ENCODE measurements at places on chromosomes 13 and 19.

DNA sequence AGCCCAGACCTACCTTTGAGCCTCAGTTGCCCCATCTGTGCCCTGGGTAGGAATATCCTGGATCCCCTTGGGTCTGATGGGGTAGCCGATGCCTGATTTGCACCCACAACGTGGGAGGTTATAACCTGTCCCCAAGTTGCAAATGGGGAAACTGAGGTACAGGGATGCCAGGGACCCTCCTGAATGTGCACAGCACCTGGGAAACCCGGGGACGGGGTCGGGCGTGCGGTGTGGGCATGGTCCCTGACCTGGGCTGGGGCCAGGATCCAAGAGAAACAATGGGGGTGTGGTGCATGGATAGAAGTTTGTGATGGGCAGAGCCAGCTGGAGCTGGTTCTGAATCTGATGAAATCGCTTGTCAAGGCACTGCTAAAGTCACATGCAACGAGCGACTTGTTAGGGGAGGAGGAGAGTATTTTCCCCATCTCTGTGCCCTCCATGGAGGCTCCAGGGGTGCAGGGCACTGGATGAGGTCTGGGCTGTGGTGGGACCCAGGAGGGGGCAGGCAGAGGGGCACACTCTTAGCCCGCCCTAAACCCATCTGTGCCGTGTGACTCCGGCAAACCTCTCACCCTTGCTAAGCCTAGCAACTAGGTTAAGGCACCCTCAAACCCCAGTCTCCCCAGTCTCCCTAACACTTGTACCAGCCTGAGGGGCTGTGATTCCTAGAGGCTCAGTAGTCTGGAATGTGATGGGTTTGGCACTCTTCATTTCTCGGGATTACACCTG lies 749 bp downstream of the GDF15 start:
- DNase-seq: no peak

DNA sequence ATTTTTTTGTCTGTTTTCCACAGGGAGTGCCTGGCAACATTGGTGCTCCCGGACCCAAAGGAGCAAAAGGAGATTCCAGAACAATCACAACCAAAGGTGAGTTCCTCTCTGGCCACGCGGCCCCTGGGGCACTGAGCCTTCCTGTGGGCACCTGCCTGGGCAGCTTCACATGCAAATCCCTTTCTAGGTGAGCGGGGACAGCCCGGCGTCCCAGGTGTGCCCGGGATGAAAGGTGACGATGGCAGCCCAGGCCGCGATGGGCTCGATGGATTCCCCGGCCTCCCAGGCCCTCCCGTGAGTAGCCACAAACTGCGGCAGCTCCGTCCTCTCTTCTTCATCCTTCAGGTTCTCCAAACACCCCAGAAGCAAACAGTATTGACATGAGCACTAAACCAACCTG lies 99.4 kb downstream of the RAB20 start:
- no peak for DNase-seq

DNA sequence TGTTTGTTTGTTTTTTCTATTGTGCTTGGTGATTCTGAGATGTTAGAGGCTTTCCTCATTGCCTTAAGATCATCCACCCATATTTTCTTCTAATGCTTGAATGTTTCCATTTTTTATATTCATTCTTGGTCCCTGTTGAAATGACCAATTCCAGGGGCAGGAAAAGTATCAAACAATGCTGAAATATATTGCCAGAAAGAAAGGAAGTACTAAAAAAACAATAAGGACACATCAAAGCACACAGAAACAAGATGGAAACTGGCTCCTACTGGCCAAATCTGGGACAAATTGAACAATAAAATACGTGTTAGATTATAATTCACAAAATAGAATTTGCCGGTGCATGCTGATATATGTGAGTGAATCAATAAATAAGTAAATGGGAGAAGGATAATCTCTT lies 23.9 kb downstream of the ZDHHC20 start:
- DNase-seq: no peak

- DNase-seq: no peak
Measured at GRCh38 chr13:44104969-44105368, 225.3 kb downstream of the LACC1 start.

DNA sequence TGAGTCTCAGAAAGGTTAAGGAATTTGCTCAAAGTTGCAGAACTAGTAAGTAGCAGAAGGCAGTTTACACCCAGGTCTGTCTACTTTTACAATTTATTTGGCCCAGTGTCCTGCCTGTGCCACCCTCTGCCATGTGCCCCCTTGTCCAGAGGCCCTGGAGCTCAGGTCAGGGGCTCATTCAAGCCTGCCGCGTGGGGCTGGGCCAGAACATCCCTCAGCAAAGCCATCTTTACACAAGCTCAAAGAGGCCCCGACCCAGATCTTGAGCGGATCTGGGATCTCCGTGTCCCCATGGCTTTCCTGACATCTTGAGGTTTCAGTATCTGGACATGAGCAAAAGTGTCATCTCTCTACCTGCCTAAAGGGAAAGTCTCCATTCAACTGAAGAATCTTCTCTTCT lies 76.4 kb upstream of the VSTM2B start:
- no peak for DNase-seq
